ENCODE measurements at places on chromosomes 2 and 18. TPM values are rescaled to one million over a fixed set of nuclear protein-coding genes. Genes with fewer than 3 reads are reported as not detected.

GREB1 gene
- 0.21 TPM for total RNA-seq

CCDC148 gene
- 0.21 TPM for total RNA-seq

SERPINB3 gene
- total RNA-seq, result 33.7 TPM

HDAC4 gene
- 17.1 TPM for total RNA-seq

SULT1C2 gene
- 0.72 TPM for total RNA-seq

SPC25 gene
- 0.24 TPM for total RNA-seq

CAVIN2 gene
- total RNA-seq, result 1.7 TPM

GCKR gene
- not detected for total RNA-seq

VAMP5 gene
- 4.1 TPM for total RNA-seq

GAL3ST2 gene
- not detected for total RNA-seq

PRSS56 gene
- total RNA-seq, result not detected

CFLAR gene
- total RNA-seq, result 92.3 TPM

CFC1B gene
- not detected for total RNA-seq

TGFA gene
- total RNA-seq, result 248 TPM

ATP6V1C2 gene
- total RNA-seq, result 0.43 TPM

ACMSD gene
- total RNA-seq, result 1.7 TPM

IL1RN gene
- 167 TPM for total RNA-seq

TXNDC2 gene
- not detected for total RNA-seq

CCDC74A gene
- 6.0 TPM for total RNA-seq

MRPS5 gene
- 53.1 TPM for total RNA-seq

SOX11 gene
- total RNA-seq, result not detected

CTAGE1 gene
- total RNA-seq, result not detected

EMILIN1 gene
- total RNA-seq, result 0.24 TPM

CPS1 gene
- total RNA-seq, result 19.8 TPM

All from tracheal epithelial cell (primary cell).